SHP77 (cell line): ENCODE measurements at places on chromosomes 11 and 22.
A peak's percentile ranks its signal among the peaks of the same experiment; 100 is the strongest.

DNA sequence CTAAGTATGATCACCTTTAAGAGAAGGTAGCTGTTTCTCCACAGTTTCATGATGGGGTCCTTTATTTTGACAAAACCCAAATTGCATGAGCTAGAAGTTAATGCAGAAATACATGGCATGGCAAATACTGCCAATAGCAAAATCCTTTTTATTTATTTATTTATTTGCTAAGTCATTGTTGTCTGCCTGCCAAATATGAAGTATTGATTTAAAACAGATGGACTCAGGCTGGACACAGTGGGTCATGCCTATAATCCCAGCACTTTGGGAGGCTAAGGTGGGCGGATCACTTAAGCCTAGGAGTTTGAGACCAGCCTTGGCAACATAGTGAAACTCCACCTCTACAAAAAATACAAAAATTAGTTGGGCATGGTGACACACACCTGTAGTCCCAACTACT is 52.4 kb downstream of the LARGE2 start:
- DNase-seq: no peak

DNA sequence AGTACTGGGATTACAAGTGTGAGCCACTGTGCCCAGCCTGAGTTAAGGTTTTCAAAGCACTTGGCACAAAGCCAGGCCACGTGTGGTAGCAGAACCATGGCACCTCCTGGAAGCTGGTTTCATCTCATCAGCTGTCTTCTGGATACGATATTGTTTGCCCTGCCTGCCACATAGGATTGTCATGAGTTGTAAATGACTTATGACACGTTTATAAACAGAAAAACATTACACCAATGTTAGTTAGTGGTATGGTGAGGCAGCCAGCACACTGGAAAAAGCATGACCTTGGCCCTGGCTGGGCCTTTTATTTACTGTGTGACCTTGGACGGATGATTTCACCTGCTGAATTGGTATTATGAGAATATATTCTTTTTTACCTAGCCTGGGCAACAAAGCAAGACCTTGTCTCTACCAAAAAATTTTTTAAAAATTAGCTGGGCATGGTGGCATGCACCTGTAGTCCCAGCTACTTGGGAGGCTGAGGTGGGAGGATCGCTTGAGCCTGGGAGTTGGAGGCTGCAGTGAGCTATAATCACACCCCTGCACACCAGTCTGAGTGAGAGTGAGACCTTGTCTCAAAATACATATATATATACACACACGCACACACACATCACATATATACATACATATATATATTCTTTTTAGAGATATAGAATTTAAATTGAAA is 24.0 kb upstream of the MYH9 start:
- DNase-seq: no peak

DNA sequence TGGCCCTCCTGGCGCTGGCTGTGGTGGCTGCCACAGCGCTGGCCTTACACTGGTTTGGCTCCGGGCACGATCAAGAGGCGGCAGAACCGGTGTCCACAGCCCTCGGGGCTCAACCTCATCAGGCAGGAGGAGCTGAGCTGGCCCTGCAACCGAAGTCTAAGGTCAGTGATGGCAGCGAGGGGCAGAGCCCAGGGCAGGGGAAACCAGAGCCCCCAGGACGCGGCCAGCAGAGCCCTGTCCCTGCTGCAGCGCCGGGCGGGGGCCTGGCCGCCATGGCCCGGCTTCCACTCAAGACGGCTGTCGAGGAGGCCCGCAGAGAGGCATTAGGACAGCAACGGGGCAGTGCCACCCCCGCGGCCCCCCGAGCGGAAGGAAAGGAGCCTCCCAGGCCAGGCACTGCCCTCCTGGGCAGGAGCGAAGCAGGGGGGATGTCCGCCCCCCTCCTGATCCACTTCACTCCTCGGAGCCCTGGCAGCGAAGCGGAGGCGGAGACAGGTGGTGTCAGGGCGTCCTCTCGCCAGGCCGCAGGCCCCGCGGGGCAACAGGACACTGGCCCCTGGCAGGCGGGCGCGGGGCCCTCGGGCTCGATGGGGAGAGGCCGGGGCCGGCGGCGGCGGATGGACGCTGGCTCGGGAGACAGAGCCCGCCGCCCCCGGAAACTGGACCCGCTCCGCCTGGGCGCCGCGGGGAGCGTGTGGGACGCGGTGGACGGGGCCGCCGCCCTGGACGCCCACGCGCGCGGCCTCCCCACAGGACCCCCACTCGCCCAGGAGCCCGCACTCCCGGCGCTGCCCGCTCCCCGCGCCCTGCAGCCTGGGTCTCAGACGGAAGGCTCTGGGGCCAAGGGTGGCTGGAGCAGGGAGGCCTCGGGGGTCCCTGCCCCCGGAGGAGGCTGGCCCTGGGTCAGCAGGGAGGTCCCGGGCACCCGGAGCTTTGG is 895 bp downstream of the KLHDC7B start:
- DNase-seq: no peak

DNA sequence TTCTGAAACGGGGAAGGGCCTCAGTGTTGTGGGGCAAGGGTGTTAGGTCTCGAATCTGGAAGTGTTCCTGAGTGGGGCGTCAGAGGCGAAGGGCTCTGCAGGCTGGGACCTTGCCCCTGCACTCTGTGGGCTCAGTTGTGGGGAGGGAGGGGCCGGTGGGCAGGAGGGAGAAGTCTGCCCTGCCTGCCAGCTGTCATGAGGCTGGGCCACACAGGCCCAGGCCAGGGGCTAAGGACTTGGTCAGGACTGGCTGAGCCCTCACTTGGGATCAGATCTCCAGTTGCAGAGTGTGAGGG is at the start of gene CRACR2B:
Gene CRACR2B (plus strand): TSS at position 23 of the 296 bp plus-strand sequence. CDS start 689 bp downstream, outside the sequence.
- no peak for DNase-seq

DNA sequence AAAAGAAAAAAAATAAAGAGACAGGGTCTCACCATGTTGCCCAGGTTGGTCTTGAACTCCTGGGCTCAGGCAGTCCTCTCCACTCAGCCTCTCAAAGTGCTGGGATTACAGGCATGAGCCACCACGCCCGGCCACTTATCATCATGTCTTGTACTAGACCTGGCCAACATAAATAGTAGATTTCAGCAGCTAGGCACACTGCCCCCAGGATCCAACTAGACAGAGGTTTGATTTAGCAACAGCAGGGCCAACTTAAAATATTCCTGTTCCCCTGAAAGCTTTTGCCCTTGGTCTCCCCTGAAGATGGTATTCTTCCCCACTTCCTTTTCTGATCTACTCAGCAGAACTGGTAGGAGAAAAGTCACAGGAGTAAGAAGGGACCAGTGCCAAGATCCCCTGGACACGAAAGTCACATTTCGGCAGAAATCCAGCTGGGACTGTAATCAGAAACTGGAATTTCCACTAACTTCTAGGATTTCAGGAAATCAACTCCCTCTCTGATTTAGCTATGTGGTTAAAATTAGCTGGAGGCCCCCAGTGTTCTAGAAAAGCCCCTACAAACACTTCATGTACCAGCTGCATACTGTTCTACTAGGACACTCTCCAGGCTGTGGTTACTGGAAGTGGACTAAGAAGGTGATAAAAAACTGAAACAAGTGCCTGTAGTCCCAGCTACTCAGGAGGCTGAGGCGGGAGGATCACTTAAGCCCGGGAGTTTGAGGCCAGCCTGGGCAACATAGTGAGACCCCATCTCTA is 8.9 kb upstream of the PPP2R1B start:
- DNase-seq: no peak

DNA sequence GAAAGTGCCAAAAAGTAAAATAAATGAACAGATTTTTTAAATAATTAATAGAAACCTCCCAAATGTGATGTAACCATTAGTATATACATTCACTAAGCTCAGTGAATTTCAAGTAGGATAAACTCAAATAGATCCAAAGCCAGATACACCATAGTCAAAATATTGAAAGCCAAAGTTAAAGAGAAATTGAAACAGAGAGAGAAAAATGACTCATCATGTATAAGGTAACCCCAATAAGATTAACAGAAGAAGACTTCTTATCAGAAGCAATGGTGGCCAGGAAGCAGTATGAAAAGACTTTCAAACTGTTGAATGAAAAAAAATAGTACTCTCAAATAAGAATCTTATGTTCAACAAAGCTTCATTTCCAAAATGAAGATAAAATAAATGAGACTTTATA is 70.5 kb downstream of the LUZP2 start:
- DNase-seq: no peak

- no peak for DNase-seq
Measured at GRCh38 chr11:17720796-17721171, 1.4 kb downstream of the MYOD1 start.

GRCh38 chr11:119323532-119324033 is 6.7 kb upstream of the MCAM start:
- DNase-seq: peak; percentile 55

GRCh38 chr11:65546217-65546958 is 11.8 kb downstream of the LTBP3 start:
- DNase-seq: peak; percentile 83

DNA sequence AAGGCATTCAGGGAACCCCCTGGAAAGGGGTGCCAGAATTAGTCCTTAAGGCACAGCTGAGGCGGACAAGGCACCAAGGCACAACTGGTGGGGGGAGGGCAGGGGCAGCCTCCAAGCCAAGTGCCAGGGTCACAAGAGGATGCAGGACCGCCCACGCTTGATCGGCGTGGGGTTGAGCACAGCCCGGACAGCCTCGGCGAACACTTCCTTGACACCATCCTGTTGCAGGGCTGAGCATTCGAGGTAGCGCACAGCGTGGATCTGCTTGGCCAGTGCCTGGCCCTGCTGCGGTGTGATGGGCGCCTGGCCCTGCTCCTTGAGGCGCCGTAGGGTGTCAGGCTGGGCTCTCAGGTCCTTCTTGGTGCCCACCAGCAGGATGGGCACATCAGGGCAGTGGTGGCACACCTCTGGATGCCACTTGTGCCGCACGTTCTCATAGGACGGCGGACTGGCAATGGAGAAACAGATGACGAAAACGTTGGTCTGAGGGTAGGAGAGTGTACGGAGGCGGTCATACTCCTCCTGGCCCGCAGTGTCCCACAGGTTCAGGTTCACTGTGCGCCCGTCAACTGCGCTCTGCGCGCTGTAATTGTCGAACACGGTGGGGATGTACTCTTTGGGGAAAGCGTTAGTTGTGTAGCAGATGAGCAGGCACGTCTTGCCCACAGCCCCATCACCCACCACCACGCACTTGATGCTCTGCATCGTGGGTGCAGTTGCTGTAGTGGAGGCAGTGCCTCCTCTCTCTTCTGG is 13.1 kb downstream of the RHOG start:
- DNase-seq: no peak

- no peak for DNase-seq
Measured at GRCh38 chr22:38298312-38299005, 18.8 kb downstream of the CSNK1E start.

- no peak for DNase-seq
Measured at GRCh38 chr11:121029153-121029552, 5.3 kb downstream of the TBCEL start.

- no peak for DNase-seq
Measured at GRCh38 chr11:95414217-95414616, 183.2 kb upstream of the SESN3 start.

GRCh38 chr11:11167806-11168205 is 185.2 kb downstream of the CSNK2A3 start:
- no peak for DNase-seq

DNA sequence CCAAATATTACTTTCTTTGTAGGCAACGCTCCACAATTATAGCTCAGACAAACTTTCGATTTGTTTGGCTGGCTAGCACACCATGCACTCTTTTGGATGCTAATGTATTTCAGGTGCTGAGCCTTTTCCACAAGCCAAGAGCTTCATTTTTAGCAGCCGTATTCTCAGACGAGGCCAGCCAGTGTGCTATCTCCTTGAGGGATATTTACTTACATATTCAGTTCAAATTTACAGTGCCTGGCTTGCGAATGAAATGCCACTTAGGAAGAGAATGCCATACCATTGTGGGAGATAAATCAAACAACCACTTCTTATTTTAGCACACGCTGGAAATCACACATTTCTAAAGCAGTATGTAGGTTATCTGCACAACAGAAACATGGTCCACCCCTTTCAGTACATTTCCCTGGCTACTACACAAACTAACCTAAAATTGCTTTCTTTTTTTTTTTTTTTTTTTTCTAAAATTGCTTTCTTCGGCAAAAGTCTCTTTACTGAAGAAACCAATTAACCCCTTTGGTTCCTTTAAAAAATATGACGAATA is 236.9 kb downstream of the CADM1 start:
- peak; percentile 34 for DNase-seq

DNA sequence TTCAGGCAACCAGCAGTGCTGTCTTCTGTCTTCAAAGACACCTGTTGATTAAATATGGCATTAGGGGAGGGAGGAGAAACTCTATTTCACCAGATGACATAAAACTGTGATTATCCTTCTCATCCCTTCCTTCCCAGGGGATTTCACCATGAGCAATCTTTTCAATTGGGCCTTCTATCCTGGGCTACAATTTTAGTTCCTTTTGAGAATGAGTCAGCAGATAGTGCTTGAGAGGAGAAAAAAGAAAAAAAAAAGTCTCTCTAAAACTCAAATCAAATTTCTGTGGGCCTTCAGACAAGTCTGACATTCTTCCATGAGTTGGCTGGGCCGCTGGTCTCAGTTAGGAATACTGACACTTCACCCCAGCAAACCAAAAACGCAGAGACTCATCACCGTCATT is 7.2 kb downstream of the FLI1 start:
- DNase-seq: no peak

GRCh38 chr11:17873586-17873985 is 139.0 kb downstream of the KCNC1 start:
- DNase-seq: no peak

DNA sequence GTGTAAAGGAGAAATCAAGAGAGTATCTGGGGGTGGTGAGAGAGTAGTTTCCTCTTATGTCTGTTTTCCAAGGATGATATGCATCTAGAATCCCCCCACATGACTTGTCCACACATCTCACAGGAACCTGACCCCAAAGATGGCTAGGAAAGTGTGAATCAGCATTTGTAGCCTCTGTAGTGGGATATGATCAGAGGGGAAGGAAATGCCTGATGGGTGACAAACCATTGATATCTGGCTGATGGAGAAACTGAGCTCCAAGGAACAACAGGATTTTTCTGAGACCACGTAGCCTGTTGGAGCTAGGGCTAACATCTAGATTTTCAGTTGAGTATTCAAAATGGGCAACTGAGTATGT is 369.4 kb downstream of the DDX10 start:
- DNase-seq: no peak

- no peak for DNase-seq
Measured at GRCh38 chr22:17106785-17107546, 14.2 kb downstream of the TMEM121B start.

GRCh38 chr22:27450448-27450847 is 351.1 kb downstream of the MN1 start:
- no peak for DNase-seq

- no peak for DNase-seq
Measured at GRCh38 chr22:23494930-23495266, 85.2 kb downstream of the IGLL1 start.

- no peak for DNase-seq
Measured at GRCh38 chr22:39215426-39216142, 29.2 kb downstream of the PDGFB start.

DNA sequence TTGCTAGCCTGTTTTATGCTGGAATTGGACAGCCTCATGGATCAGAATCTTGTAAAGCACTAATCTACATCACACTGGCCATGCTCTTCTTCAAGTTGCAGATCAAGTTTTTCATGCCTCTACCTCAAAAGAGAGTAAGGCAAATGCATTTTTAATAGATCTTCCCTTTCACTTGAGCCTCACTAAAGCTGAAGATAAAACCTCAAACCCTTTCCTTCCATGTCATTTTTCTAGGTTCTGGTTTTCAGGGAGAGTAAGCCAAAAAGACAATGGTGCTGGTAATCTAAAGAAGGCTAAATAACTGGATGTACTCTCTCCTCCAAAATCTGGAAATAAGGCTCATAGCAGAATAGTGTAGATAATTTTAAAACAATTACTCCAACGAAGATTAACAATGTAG is 28.3 kb downstream of the POU2AF1 start:
- DNase-seq: no peak

- DNase-seq: peak; percentile 25
Measured at GRCh38 chr11:71568704-71569349, 3.5 kb downstream of the KRTAP5-10 start.
